Gastrocnemius medialis (tissue), 4 donors: ENCODE measurements at places on chromosomes 13 and 19. TPM values are rescaled to one million over a fixed set of nuclear protein-coding genes. Genes with fewer than 3 reads are reported as not detected.

CDC34 gene
- total RNA-seq = 174 TPM

PRKCG gene
- not detected for total RNA-seq

CCDC70 gene
- total RNA-seq = not detected

LRG1 gene
- 0.15 TPM for total RNA-seq

SIGLEC6 gene
- 0.18 TPM for total RNA-seq

ICAM3 gene
- total RNA-seq = 2.5 TPM

CEACAM8 gene
- total RNA-seq = not detected

PEG3 gene
- 0.97 TPM for total RNA-seq

EPS8L1 gene
- total RNA-seq = 2.4 TPM

ENOX1 gene
- 3.5 TPM for total RNA-seq

LILRA6 gene
- total RNA-seq = not detected

SCEL gene
- total RNA-seq = not detected

ZNF98 gene
- total RNA-seq = not detected

WDR62 gene
- 1.2 TPM for total RNA-seq

TFPT gene
- total RNA-seq = 18.1 TPM

EDDM13 gene
- not detected for total RNA-seq

SPINT2 gene
- 0.26 TPM for total RNA-seq

TUBA3C gene
- not detected for total RNA-seq

SOX1 gene
- not detected for total RNA-seq

TPTE2 gene
- total RNA-seq = not detected

CGB8 gene
- total RNA-seq = not detected
